ENCODE measurements at places on chromosomes 12 and 14.

DNA sequence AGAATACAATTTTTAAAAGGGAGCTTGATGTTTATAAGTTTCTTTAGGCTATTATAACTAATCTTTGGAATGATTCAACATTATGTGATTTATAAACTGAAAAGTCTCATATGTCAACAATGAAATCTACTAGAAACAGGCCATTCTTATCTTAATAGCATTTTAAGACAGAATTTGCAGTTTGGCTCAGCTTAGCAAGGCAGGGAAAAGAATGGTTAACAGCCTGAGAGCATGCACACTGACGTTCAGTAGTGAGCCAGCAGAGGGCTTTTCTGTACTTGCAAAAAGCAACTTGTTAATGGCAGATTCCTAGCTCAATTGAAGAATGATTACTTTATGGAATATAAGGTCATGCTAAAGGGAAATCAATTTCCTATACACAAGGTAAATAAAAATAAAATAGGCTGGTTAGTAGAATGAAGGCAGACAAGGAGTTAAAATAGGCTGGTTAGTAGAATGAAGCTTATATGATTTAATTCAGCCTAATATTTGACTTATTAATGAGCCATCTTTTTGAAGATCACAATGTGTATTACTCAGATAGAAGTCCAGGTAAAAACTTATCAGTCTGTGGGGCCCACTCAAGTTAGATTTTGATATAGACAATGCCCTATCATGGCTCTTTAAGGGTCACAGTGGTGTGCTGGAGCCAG lies 95.9 kb downstream of the OTOGL start:
- no peak for DNase-seq

DNA sequence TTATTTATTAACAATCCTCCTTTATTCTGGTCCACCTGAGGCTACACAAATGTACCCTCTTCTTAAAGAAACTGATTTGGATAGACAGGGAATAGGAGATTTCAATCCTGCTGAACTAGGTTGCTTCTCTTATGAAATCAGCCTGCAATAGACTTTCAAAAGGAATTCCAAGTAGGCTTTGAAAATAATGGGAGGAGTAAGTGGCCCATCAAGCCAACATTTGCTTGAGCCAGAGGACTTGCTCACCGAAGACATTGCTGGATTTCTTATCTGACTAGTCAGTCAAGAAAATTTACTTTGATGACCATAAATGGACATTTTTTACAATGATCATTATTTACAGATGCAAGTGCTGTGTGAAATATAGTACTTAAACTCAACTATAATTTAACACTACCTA lies 82.8 kb upstream of the RASSF8 start:
- no peak for DNase-seq

DNA sequence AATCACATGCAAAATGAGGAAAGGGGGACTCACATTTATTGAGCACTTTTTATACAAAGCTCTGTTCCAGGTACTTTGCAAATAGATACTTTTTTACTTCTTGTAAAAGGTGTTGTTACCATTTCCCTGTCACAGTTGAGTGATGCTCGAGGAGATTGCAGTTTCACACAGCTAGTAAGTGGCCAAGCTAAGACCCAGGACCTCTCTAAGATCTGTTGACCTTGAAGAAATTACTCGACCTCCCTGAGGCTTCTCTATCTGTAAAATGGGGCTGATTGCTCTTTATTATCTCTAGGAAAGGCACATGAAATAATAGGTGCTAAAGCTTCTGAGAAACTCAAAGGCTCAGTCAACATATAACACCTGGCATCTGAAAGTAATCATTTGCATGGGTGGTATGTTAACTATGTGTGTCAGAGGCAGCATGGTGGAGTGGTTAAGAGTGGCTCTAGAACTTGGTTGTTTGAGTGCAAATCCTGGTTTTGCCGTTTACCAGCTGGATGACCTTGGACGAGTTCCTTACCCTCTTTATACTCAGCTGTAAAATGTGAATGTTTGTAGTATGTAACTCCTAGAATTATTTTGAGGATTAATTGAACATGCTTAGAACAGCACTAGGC lies 41.5 kb downstream of the IFT81 start:
- no peak for DNase-seq

GRCh38 chr14:28773176-28773575 lies 6.6 kb downstream of the FOXG1 start:
- no peak for DNase-seq

- DNase-seq: no peak
These were observed 311.8 kb upstream of the TMTC1 start for GRCh38 chr12:30095511-30095910.

- DNase-seq: no peak
These were observed 158.5 kb downstream of the APAF1 start for GRCh38 chr12:98803468-98804209.

DNA sequence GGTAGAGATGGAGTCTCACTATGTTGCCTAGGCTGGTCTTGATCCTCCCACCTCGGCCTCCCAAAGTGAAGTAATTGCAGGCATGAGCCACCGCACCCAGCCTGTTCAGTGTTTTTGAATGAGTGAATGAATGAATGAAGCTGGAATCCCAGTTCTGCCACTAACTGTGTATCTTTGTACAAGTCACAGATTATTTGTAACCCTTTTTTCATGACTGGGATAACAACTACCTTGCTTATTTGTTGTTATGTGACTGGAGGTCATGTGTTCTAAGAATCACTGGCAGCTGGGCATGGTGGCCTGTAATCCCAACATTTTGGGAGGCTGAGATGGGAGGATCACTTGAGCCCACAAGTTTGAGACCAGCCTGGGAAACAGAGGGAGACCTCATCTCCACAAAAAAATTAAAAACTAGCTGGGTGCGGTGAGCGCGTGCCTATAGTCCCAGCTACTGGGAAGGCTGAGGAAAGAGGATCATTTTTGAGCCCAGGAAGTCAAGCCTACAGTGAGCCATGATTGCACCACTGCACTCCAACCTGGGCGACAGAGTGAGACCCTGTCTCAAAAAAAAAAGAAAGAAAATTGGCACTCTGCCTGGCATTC lies 13.3 kb upstream of the NUMB start:
- DNase-seq: no peak

DNA sequence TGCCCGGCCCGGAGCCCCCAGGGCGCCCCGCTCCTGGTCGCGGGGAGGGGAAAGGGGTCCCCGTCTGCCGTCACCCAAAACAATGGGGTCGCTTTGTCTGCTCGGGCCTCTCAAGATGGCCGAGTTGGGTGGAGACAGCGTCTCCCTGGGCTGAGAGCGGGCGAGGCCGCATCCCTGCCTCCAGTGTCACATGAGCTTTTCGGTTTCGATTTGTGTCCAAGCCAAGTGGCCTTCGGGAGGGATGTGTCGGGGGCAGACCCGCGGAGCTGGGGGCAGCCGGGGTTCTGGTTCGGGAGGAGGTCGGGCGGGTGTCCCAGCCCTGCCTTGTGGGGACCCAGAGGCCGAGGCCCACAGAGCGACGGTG lies 790 bp downstream of the DYNC1H1 start:
- DNase-seq: no peak

DNA sequence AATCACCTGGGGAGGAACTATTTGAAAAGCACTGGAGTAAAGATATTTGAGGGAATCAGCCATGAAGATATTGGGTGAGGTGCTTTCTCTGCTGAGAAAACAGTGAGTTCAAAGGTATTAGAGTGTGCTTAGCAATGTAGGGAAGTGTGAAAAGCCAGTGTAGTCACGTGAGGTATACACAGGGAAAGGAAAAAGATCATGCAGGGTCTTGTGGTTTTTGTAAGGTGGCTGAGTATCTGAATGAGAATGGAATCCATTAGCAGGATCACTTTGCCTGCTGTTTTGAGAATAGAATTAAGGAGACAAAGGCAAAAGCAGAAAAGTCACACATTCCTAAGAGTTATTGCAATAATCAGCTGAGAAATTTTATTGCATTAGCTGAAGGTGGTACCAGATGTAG lies 193.0 kb downstream of the PIK3C2G start:
- DNase-seq: no peak

DNA sequence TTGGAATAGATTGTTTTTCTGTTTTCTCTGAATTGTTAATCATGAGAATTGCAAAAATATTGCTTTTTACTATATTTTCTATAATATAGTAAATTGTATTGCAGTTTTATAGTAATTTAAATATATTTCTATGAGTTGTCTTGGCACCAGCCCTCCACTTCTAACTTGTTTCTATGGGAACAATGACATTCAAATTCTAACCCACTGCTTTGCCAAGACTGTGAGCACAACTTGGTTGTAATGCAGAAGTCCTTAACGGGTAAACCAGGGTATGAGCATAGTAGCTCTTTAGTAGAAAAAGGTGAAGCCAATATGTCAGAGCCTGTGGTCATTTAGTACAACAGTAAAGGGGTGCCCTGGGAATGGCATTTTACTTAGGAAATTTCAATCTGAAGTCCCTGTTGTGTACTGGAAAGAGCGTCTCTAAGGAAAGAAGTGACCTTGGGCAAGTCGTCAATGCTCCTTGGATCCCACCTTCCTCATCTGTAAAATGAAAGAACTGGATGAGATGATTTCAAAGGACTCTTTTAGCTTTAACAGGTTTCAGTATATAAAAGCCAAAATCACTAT lies 283.3 kb downstream of the ATP23 start:
- DNase-seq: no peak

DNA sequence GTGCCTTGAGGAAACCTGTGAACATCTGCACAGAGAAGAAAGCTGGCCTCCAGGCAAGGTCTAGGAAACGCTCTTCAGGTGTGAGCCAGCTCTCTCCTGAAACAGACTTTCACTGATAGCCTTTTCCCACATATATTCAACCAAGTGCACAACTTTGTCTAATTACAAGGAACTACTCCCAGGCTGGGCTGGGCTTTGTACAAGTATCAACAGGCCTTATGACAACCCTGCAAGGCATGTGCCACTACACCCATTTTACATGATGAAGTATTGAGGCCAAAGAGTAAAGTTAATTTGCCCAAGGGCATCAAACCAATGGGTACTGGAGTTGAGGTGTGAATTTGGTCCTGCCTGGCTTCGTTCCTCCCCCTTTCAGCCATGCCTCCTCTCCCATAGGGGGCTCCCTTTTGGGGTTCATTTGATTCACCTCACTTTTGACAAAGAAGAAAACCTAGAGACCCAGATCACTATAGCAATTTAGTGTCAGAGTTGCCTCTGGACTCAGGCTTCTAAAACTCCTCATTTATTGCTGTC lies 2.1 kb downstream of the CSRP2 start:
- DNase-seq: no peak

- no peak for DNase-seq
These were observed 680 bp downstream of the ASB8 start for GRCh38 chr12:48156652-48157017.

GRCh38 chr12:12003609-12004008 lies 67.1 kb upstream of the BCL2L14 start:
- no peak for DNase-seq

DNA sequence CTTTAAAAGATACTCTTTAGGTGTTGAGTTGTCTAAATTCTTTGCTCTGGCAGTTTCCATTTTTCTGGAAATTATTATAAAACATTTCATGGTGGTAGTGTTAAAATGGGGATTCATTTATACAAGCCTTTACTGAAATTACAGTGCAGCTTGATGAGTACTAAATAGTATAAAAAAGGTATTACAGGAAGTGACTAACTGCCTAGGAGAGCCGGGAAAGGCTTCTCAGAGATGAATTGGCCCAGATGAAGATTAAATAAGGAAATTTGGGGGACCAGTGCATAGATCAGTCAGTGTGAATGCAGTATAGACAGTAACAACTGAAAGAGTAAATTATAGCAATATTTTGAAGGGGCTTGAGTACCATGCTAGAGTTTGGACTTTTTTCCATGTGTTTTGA lies 7.5 kb downstream of the PSMA6 start:
- no peak for DNase-seq

- no peak for DNase-seq
These were observed 168.6 kb downstream of the TMEM121 start for GRCh38 chr14:105694961-105695360.

DNA sequence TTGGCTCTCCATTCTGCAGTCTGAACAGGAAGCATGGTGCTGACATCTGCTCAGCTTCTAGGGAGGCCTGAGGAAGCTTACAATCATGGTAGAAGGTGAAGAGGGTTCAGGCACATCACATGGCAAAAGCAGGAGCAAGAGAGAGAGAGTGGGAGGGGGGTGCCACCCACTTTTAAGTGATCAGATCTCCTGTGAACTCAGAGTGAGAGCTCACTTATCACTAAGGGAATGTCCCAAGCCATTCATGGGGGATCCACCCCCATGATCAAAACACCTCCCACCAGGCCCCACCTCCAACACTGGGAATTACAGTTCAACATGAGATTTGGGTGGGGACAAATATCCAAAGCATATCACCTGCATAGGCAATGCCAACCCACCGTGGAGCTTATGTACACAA lies 9.8 kb upstream of the GNG2 start:
- no peak for DNase-seq

- DNase-seq: no peak
These were observed 52.4 kb downstream of the BRMS1L start for GRCh38 chr14:35878272-35879150.

GRCh38 chr12:122029620-122030423 lies 8.1 kb downstream of the BCL7A start:
- DNase-seq: no peak

- DNase-seq: no peak
These were observed 100.3 kb downstream of the DAD1 start for GRCh38 chr14:22488522-22489243.

Data from NCI-H1436 treated with DMSO at 0.1 percent for 48 hours (cell line).